ENCODE measurements at places on chromosomes 16 and 17.

DNA sequence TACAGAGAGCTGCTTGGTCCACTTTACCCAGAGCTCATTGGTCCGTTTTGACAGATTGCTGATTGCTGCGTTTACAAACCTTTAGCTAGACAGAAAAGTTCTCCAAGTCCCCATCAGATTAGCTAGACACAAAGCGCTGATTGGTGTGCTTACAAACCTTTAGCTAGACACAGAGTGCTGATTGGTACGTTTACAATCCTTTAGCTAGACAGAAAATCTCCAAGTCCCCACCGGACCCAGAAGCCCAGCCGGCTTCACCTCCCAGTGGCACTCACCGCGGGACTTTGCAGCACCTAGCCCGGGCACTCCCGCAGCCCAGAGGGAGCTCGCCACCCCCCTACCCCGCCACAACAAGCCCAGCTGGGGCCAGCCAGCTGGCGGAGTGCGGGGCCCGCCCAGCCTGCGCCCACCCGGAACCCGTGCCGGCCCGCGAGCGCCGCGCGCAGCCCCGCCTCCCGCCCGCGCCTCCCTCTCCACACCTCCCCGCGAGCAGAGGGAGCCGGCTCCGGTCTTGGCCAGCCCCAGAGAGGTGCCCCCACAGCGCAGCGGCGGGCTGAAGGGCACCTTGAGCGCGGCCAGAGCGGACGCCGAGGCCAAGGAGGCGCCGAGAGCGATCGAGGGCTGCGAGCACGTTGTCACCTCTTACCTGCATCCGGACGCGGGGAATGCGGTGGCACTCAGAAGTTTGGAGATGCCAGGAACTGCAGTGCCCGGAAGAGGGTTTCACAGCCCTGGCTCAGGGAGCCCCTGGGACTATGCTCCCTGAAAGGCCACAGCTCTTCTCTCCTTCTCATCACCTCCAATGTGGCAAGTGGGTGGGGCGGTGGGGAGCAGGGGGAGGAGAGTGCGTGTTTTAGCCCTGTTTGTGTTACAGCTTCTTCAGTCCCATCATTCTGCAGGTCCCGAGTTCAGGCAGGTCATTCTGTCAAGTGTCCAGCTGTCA, 1504.5 kb downstream of the CDH11 start:
- no peak for DNase-seq

- peak; percentile 91 for DNase-seq
Observed at GRCh38 chr17:77391668-77392375, 251.1 kb downstream of the SEC14L1 start.

- peak; percentile 22 for DNase-seq
Observed at GRCh38 chr16:58337090-58337444, 42.2 kb upstream of the PRSS54 start.

DNA sequence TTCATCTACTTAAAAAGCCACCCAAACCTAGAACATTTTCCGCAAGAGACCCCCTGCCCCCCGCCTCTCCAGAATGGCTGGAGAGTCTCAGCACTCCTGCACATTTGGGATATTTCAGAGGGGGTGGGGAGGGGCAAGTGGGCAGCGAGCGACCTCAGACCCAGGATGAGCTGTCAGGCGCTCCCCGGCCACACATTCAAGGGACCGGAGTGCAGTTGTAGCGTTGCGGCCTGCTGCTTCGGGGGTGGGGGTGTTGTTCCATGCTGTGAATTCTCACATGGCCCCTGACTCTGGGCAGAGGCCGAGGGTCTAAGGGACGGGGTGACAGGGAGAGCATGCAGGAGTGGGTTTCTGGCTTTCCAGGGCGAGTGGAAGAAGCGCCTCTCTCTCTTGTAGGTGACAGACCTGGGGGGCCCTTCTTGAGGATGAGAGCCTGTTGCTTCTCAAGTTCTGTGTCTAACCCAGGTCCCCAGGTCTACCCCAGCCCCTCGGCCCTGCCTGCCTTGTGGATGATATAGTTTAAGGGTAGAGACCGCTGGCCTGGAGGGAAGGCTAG, 231.2 kb downstream of the SEC14L1 start:
- DNase-seq, result no peak

DNA sequence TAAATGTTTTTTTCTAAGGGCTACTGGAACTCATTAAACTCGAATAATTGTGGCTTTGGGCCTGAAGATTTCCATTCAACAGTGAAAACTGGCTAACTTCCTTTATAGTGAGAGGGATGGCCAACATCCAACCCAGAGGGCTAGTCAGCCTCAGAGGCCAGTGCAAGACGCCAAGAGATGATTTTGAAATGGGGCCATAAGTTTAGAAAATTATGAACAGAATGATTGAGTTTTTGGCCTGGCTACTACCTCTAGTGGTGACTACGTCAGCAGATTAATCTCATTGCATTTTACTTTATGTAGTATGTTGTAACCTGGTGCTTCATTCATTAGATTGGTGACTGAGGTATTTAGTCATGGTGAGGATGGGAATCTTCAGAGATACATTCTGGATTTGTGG, 28.4 kb downstream of the HAPSTR1 start:
- DNase-seq, result peak; percentile 81

- DNase-seq, result no peak
Observed at GRCh38 chr16:28188085-28188916, 23.5 kb downstream of the XPO6 start.

DNA sequence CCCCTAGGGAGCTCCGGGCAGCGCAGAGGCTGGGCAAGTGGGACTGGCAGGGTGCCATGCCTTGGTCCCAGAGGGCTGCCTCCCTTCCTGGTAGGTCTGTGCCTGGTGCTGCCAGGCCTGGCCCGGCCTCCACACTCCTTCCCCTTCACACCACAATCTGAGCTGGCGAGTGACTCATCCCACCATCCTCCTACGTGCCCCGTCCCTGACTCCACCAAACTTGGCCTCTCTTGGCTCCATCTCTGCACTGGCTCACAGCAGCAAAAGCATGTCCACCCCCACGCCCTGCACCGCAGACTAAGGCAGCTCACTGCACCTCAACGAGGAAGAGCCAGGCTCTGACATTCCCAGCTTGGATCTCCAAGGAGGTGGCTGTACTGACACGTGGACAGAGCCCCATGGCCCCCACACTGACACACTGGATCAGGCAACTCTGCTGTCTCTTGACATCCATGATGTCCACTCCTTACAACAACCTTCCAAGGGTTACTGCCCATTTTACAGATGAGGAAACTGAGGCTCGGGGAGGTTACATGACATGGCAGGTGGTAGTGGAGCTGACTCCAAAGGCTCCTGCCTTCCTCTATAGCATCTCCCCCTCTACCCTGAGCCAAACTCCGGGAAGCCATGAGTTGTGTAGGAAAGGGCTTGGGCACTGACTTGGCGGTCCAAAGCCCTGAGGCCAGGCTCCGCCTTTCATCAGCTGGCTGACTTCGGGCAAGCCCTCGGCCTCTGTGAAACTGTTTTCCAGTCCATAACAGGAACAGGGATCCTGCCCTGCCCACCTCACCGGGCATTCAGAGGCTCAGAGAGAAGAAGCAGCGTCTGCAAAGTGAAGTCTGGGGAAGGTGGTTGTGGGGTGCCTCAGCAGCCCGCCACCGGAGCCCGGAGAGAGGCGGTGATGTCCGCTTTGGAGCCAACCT, 20.1 kb upstream of the KRT19 start:
- DNase-seq, result peak; percentile 95

DNA sequence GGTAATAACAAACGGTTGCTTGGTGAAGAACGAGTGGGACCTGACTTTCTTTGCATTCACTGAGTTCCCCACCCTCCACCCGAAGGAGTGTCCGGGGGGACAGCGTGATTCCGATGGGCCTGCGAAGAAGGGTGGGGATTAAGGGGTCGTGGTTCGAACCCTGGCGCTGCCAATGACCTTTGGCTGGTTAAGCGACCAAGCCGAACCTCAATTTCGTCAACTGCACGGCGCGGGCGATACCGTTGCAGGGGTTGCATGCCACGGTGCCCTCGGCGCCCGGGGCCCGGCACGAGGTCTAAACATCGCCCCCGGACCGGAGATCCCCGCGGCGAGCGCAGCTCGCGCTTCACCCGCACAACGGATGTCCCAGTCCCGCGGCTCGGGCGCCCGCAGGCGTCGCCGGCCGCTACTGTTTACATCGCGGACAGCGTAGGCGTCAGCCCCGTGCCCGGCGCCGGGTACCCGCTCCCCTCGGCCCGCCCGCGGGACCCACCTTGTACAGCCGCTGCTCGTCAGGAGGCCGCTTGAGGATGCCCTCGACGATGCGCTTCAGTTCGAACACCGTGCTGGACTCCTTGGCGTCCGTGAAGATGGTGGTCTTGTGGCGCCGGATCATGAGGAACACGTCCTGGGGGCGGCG, 460 bp downstream of the ELOB start:
- DNase-seq, result peak; percentile 43

- DNase-seq, result no peak
Observed at GRCh38 chr16:70410734-70411133, 28.2 kb downstream of the ST3GAL2 start.

- DNase-seq, result no peak
Observed at GRCh38 chr17:11056926-11057325, 184.1 kb upstream of the SHISA6 start.

DNA sequence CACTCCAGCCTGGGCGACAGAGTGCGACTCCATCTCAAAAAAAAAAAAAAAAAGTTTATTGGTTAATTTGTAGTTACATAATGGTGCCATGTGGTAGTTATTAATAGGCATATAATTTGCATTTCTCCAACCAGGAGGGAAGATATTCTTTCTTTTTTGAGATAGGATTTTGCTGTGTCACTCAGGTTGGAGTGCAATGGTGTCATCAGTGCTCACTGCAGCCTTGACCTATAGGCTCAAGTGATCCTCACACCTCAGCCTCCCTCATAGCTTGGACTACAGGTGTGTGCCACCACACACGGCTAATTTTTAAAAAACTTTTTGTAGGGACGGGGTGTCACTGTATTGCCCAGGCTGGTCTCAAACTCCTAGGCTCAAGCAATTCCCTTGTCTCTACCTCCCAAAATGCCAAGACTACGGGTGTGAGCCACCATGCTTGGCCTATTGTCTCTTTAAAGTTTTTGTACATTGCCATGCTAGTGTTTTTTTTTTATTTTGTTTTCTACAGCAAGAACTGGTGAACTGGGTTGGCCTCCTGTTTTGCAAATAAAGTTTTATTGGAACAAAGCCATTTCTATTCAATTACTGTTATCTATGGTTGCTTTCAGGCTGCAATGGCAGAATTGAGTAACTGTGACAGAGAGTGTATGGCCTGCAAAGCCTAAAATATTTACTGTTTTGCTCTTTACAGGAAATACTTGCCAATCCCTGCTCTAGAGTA, 11.9 kb downstream of the SNX29 start:
- no peak for DNase-seq

- peak; percentile 45 for DNase-seq
Observed at GRCh38 chr17:32755045-32755805, 121.7 kb downstream of the MYO1D start.

GRCh38 chr17:1229349-1229899, 40.8 kb upstream of the BHLHA9 start:
- DNase-seq, result peak; percentile 76

DNA sequence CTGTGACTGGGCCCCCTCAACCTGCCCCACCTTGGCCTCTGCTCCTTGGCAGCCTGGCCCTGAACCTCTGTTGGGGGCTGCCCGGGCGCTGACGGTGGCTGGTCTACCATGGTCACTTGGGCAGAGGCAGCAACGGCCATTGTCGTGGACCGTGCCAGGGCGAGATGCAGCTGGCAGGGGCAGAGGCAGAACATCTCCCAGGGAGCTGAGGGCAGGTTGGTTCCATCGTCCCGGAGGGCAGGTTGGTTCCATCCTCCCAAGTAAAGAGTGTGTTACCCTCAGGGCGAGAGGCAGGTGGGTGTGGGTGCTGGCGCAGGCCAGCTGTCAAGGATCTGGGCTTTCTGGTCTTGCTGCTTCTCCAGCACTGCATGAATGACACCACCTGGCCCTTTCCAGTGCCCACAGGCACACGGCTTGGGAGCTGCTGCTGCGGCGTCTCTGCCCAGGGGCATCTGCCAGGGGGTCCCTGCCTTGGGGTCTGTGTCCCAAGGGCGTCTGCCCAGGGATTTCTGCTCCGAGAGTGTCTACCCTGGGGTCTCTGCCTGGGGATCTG, 12.0 kb downstream of the ACSF3 start:
- no peak for DNase-seq

DNA sequence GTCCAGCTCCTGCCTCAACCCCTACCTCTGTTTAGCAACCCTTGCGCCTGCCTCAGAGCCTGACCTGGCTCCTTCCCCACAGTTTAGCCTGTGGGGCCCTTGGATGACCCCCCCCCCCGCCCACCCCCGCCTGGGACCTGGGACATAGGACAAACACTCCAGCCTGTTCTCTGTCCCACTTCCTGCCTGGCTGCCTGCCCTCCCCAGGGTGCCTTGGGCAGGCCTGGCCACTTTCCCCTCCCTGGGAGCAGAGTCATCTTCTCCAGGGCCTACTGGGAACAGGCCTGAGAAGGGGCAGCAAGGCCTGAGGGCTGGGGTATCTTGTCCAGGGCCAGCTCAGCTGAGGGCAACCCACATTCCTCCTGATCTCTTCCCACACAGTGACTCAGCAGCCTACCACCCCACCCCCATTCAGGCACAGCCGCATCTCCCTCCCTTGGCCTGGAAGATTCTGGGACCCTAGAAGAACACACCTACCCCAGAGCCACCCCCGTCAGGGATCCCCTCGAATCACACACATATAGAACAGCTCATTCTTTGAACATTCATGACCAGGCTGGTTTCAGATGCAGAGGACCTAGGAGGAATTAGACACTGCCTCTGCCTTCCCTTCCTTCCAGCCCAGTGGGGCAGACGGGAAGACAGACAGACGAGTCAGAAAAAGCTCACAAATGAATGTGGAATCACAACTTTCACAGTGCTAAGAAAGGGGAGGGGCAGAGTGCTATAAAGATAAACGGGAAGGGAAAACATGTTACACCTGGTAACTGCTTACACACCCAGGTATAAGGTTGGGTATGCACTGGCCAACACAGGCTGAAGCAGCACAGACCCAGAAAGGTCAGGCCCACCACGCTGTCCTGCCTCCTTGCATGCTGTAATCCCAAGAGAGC, 6.0 kb downstream of the FHOD1 start:
- peak; percentile 87 for DNase-seq

- no peak for DNase-seq
Observed at GRCh38 chr17:48642843-48643696, 16.9 kb upstream of the HOXB9 start.

DNA sequence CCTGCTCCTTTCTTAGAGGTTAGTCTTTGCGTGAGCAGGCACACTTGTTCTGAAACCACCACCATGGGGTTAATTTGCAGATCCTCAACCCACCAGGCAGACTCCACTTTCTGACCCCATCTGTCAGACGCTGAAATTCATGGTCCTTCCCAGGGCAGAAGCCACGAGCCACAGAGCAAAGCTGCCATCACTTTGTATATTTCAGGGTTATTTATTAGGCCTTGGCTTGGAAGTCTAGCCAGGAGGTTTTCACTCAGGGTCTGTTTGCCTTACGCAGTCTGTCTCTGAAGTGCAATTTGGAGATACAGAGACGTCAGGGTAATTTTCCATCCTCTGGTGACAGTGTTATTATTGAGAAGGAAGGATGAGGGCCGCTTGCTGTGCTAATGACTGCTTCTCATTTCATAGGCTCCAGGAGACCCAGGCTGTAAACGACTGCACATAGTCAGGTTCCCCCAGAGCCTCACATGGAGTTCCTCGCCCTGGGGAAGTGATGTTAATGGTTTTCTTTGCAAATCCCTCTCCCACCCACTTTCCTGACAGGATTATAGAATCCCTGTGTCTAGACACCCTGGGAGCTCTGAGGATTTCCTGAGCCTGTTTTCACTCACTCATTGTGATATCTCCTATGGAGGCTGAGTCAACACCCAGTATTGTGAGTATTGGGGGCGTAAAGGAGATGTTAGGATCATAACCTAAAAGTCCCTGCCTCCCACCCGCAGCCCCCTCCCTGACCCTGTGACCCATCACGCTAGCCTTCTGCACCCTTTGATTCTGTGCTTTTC, 269.0 kb downstream of the ABCC12 start:
- no peak for DNase-seq

GRCh38 chr16:11111150-11111549, 144.9 kb downstream of the SOCS1 start:
- DNase-seq, result no peak
